ENCODE measurements at places on chromosomes 11 and 22.

GRCh38 chr22:49499433-49500075 lies 328.1 kb downstream of the BRD1 start:
- DNase-seq, result no peak

DNA sequence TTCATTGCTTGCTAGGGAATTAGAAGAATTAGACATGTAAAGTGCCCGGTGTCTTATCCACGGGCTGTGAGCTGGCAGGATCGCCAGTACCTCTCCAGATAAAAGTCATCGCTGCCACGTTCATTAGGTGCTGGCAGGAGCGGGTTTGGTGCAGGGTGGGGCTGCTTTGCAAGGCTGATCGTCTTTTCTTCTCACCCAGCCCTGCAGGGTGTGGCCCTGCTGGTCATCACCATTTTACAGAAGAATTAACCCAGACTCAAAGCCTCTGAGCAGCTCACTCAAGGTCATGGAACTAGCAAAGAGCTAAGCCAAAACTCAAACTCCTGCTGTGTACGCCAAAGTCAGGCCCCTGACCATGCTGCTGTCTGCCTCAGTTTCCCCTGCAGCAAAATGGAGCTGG lies 6.1 kb upstream of the FGF4 start:
- no peak for DNase-seq

GRCh38 chr11:71138737-71139425 lies 113.5 kb downstream of the SHANK2 start:
- no peak for DNase-seq

GRCh38 chr11:121337740-121338272 lies 45.2 kb downstream of the SC5D start:
- no peak for DNase-seq

GRCh38 chr11:105834461-105834860 lies 187.6 kb downstream of the MSANTD4 start:
- no peak for DNase-seq
